Stimulated activated CD4-positive, alpha-beta T cell treated with anti-CD3 and anti-CD28 coated beads, Interleukin-4, amount 100 ng/mL, for 48 hours (primary cell): ENCODE measurements at places on chromosomes 11 and 22.

GRCh38 chr22:37358917-37359316, 68.4 kb downstream of the ELFN2 start:
- no peak for DNase-seq

DNA sequence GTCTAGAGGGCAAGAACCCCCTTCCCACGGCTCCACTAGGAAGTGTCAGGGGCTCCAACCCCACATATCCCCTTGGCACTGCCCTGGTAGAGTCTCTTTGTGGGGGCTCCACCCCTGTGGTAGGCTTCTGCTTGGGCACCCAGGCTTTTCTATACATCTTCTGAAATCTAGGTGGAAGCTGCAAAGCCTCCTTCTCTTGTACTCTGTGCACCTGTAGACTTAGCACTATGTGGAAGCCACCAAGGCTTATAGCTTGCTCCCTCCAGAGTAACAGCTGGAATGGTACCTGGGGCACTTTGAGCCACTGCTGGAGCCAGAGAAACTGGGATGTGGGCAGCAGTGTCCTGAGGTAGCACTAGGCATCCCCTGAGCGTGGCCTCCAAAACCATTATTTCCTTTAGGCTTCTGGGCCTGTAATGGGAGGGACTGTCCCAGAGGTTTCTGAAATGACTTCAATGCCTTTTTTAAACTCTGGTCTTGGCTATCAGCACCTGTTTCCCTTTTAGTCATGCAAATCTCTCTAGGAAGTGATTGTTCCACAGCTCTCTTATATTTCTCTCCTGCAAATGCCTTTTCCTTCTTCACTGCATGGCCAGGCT, 68.4 kb downstream of the TRAF6 start:
- no peak for DNase-seq

- DNase-seq: no peak
Observed at GRCh38 chr11:78921509-78921908, 346.8 kb upstream of the NARS2 start.

DNA sequence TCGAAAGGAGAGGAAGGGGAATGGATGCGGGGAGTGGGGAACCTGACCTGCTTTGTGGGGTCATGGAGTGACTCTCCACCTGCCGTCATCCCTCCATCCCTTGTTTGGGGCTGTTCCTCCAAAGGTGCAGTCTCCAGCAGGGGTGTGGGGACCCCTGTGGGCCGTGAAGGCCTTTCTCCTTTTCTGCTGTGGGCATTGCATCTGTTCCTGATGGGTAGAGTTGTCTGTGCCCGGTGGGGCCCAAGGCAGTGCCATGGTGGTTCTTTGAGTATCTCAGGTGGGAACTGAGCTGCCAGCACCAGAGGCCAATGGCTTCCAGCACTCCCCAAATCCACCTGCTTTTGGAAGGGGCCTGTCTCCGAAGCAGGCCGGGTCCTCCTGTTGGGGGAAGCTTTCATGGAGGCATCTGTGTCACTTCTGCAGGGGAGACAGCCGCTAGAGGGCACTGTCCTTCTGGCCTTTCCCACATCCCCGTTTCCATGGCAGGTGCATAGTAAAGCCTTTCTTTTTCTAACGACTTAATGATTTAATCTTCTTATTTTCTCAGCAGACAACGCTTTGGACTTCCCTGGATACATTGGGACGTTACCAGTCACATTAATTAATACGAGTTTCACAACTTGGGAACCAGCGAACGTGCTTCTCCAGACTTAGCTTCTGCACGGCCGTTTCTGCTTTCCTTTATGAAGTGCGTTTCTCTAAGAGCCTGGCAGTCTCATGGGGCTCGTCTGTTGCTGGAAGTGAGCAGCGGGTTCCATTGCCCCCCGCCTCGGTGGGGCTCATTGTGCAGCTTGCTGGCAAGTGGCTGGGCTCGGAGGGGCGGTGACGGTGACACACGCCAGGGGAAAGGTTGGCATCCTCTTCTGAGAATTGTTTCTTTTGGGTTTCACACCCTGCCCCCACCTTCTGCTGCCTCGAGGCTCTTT, 57.1 kb downstream of the PARVB start:
- DNase-seq: peak; percentile 60

- DNase-seq: no peak
Observed at GRCh38 chr22:48180631-48181030, 1418.2 kb downstream of the TBC1D22A start.

DNA sequence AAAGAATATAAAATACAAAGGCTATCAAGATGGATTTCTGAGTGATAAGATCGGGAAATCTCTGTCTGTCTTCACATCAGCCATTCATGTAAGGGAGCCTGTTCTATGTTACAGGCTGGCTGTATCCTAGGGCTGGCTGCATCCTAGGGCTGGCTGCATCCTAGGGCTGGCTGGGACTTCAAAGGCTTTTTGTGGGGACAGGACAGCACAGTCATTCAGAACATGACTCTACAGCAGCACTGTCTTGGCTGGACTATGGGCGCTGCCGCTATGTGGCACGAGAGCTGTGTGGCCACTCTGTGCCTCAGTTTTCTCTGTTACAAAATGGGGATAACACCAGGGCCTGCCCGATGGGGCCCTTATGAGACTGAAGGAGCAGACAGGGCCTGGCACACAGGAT, 10.2 kb downstream of the ADAMTS8 start:
- DNase-seq: no peak

DNA sequence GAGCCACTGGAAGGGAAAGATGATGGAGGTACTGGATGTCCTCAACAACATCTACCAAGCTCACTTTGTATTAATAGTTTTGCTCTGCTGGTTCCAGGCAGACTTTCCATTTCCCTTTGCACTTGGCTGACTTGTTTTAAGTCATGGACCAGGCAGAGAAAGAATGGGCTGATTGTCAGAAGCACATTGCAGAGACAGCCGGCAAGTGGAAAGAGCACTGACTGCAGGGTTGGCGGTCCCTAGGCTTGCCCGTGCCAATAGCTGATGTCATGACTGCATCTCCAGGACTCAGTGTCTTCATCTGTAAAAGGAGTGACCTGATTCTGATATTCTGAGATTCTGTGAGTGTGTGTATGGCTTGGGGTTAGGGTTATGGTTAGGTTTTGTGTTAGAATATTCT, 20.9 kb upstream of the NNMT start:
- no peak for DNase-seq

GRCh38 chr11:83115551-83115950, 41.4 kb upstream of the PCF11 start:
- DNase-seq: no peak

DNA sequence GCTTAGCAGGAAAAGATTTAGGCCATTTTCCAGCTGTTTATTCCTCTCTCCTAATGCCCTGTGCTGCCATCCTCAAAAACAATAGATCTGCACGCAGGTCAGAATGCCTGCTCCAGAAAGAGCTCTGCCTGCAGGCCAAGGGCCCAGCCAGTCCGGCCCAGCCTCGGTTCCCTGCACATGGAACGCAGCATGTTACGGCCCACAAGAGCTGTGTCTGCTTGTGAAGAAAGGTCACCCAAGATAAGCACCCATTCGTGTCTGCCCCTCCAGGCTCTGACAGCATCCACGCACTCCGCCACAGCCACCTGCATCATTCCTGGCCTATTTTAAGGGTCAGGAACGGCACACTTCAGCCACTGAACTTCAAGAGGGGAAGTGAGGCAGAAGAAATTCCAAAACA, 152.2 kb downstream of the SPATA19 start:
- DNase-seq: no peak

DNA sequence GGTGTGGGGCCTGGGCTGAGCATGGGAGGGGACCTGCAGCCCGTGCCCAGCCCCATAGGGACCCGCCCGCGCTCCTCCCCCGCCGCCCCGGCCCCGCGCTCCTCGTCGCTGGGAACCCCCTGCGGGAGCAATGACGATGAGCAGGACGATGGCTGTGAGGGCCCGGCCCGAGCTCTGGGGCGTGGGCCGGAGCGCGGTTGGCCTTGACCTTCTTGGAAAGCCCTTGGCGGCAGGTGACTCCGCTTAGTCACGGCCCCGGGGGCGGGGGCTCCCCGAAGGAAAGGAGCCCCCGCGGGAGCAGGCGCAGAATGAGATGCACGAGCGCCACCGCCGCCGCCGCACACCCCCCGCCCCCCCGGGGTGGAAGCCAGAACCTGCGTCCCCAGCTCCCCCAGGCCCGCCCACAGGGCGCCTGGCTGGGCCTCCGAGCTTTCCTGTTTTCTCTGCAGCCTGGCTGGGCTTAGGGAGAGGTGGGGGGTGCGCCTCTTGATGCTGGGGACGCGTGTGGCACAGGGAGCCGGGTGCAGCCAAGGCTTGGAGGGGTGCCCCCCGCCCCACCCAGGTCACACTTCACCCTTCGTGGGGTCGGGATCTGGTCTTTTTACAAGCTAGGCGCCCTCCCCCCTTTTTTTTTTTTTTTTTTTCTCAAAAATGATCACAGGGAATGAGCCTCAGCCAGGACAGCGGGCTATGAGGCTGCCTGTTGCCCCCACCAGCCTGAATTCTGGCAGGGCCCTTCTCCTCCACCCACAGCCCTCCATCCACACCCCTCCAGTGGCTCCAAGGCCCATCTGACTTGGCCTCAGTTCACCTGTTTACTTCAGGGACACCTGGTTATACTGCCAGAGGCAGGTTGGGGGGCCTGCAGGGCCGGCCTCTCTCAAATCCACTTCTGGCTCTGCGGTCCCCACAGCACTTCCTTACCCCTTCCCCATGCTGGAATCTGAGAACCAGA, 17.9 kb downstream of the CRELD2 start:
- DNase-seq: peak; percentile 94

GRCh38 chr11:39732001-39732400, 1727.5 kb downstream of the LRRC4C start:
- DNase-seq: no peak
